B cell (primary cell): ENCODE measurements at places on chromosomes 11 and 22. TPM values are rescaled to one million over a fixed set of nuclear protein-coding genes. Genes with fewer than 3 reads are reported as not detected.
A peak's percentile ranks its signal among the peaks of the same experiment; 100 is the strongest.

DNA sequence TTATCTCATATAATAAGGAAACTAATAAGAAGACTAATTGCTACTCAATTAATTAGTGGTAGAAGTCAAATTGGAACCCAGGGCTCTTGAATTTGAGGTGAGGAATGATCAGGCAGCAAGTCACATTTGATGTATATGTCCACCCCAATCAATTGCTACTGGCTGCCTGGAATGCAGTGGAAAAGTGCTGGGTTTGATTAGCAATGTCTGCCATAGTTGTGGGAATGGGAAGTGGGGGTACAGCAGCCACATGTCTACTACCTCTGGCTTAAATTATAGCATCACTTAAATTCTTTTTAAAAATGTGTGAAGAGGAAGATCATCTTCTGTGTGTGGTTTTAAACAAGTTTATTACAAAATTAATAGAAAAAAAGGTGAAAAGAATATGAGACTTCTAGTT is 50.8 kb upstream of the NAV2 start:
- no peak for DNase-seq

CALCB gene
- total RNA-seq = 1.3 and 1.8 TPM in 2 replicates

LGALS12 gene
- not detected in 2 replicates for total RNA-seq

GRCh38 chr11:5488798-5489399 is 414 bp downstream of the OR52D1 start:
- DNase-seq = no peak

- peak; percentile 44 for DNase-seq
Measured at GRCh38 chr11:64186492-64187165, 658 bp downstream of the STIP1 start.

- no peak for DNase-seq
Measured at GRCh38 chr22:28029956-28030355, 110.9 kb upstream of the PITPNB start.

DNA sequence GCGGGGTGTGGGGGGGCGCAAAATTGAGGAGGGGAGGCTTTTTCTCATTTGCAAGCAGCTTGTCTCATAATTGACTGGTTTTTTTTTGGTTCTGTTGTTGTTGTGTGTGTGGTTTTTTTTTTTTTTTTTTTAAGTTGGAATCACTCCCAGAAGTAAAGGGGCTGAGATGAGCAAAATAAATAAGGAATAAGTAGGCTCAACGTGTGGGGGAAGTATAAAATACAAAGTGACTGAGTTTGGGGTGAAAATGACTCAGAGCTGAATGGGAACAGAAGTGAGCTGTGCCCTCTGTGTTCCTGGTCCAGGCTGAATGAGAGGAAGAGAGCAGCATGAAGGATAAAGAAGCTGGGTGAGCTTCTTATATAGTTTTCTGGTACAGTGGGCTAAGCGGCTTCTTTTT is 90.0 kb downstream of the GRIK4 start:
- DNase-seq = no peak
